ENCODE measurements at places on chromosomes 1 and 21.

DNA sequence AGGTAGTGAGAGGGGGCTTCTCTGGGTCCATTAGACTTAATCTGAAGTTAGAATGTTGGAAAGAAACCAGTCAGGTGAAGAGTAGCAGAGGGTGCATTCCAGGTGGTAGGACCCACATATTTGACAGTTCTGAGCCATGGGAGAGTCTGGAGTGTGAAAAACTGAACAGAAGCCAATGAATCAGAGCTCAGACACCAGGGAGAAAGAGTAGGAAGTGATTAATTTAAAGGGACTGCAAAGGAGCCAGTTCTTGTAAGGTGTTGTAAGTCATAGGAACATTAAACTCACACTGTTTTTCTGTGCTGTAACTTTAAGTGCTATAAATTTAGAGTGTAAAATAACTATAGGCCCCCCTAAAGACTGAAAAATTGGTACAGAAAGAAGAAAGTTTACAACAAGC lies 5.9 kb upstream of the DHX9 start:
- DNase-seq: no peak

DNA sequence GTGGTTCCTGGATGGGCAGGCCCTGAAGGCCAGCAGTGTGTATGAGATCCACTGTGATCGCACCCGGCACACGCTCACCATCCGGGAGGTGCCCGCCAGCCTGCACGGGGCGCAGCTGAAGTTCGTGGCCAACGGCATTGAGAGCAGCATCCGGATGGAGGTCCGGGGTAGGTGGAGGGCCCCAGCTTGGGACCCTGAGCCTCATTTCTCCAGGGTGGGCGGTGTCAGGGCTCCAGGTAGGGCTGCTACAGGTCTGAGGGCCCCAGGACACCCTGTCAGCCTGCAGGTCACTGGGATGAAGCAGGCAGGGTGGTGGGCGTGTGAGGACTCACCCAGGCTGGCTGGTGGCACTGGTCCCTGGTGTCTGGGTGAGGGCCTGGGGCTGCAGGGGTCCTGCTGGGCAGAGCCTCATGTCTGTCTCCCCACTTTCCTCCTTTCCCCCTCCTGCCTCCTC lies 7.8 kb downstream of the OBSCN start:
- no peak for DNase-seq

- no peak for DNase-seq
Observed at GRCh38 chr21:24367936-24368335, 1239.3 kb downstream of the MRPL39 start.

GRCh38 chr1:107246775-107247345 lies 106.0 kb downstream of the NTNG1 start:
- no peak for DNase-seq

DNA sequence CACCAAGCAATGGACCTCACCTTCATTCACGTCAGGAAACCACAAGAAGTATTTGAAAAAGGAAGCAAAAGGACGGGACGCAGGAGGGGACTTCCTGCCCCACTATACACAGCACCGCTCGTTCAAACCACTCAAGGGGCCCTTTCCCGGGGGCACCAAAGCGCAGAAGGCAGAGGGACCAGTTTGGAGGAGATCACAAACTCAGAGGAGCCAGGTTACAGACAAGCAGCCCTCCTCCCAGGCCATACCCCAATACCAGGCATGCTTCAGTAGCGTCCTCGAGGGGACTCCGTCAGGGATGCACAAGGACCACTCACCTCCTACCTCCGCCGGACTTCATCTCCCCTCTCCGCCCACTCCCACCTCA lies 685 bp downstream of the CRTC2 start:
- DNase-seq: no peak

- no peak for DNase-seq
Observed at GRCh38 chr21:33244082-33244778, 14.5 kb downstream of the IFNAR2 start.

GRCh38 chr1:237386362-237387143 lies 344.6 kb downstream of the RYR2 start:
- no peak for DNase-seq

- DNase-seq: no peak
Observed at GRCh38 chr1:229614701-229615100, 11.2 kb downstream of the TAF5L start.

DNA sequence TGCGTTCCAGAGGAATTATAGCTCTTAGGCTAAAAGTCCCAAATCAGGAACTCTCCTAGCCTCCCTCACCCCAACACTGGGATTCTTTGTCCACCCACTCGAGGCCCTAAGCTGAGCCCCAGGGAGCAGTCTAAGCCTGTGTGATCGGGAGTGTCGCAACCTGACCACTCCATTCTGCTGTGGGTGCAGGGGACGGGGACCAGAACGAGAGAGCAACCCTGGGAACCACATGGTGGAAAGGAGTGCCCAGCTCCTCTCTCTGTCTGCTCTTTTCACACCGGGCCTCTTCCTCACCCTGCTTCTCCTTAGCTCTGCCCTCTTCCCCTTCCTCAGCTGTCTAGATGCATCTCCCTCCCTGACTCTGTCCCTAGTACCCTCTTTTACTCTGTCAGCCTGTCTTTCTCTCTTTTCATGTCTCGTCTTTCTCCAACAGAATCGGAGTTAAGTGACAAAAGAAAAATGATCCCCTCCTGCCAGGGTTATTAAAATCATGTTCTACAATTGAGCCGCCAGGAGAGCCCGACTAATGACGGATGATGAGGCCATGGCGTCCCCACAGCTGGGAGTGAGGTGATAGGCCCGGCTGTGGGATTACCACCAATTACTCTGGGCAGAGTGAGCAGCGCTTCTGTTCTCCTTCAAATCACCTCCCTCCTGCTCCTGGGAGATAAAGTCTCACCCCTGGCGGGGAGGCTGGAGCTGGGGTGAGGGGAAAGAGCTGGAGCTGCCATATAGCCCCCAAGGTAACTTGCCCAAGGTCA lies 34.5 kb upstream of the CSF3R start:
- DNase-seq: no peak

DNA sequence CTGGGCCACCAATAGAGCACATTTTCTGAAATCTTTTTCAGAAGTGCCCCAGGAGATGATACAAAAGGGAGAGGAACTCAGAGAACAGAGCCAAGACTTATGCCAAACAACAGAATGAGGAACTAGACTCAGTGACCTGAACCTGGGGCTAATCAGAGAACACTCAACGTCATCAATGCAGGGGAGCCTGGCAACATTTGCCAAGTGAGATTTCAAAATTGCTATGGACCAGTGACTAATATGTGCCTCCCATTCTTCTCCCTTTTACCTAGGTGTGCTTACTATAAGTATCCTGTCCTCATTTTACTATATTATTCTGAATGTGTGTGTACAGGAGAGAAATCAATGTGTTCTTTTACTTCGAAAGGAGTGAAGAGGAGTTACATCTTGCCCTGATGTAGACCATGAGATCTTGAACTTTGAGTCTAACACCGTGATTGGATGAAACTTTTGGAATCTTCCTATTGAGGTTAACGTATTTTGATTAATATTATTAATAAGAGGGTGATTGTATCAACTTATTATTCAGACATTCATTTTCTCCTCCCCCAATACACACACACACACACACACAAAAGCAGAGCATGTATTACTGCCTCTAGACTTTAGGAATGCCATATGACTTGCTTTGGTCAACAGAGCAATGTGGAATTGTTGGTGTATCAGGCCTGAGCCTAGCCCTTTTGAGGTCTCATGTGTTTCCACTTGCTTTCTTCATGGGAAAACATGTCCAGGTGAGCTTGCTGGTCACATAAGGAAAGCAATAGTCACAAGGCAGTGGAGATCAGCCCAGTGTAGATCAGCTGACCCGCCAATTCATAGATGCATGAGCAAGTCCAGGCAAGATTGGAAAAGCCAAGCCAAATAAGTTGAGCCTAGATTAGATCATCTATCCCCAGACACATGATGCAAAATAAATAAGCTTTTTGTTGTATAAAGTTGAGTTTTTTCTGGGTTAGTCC lies 80.3 kb upstream of the ETS2 start:
- DNase-seq: no peak

- DNase-seq: no peak
Observed at GRCh38 chr1:56901716-56902115, 47.1 kb downstream of the C8A start.

GRCh38 chr21:33834801-33835500 lies 80.7 kb downstream of the ATP5PO start:
- no peak for DNase-seq

DNA sequence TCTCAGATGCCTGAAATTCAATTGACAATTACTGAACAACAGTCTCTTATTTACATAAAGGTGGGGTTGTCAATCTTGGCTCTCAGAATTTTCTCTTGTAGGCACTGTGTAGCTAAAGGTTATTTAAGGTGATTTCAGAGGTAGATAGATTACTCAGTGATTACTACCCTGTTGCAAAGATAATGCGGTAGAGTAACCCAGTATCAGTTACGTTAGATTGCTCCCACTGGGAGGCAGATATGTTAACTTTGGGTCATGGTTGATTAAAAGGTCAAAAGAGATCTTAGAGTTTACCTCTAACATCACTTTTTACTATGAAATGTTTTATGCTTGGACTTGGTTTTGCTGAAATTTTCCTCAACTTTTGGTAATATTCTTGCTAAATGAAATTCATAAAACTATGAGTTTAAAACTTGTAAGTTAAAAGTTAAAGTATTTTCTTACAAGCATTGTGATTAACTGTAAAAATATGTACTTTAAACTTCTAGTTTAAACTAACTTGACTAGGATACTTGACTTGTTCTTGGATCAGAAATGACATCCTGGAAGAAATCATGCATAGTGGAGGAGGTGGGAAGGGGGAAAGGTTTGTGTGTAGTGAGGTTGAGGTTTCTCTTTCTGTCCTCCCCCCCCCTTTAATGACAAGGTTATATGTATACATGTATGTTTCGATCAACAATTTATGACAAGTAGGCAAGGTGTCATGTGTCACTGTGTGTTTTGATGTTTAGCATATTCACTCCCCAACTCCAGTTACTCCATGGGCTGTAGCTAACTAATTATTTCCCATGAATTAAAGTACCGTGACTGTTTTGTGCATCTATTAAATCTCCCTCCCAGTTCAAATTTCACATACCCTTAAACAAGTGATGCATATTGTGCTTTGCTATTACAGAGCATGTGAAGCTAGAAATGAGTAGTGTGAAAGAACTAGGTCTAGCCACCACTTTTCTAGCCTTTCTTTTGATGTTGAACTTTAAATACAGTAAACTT lies 2.9 kb downstream of the LAMC1 start:
- DNase-seq: no peak

Measured in activated CD8-positive, alpha-beta memory T cell treated with anti-CD3 and anti-CD28 coated beads for 1 hour (primary cell).